ENCODE measurements at places on chromosomes 7 and 10.

DNA sequence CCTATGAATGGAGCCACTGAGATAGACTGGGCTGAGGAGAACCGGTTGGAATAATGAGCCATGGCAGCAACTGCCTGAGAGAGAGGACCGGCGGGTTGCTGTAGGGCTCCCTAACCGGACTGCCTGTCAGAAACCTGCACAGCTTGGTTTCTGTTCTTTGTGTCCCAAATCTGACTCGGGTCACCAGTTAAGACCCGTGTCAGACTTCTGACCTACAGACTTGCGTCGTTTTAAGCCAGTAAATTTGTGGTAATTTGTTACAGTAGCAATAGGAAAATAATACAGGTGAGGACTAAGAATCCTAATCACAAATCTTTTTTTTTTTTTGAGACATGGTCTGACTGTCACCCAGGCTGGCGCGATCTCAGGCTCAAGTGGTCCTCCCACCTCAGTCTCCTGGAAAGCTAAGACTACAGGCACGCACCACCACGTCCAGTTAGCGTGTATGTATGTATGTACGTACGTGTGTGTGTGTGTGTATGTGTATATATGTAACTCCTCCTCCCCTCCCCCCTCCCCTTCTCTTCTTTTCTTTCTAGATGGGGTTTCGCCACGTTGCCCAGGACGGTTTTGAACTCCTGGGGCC is 672 bp upstream of the DDX56 start:
- DNase-seq: no peak

GRCh38 chr7:140640060-140640637 is 464 bp downstream of the DENND2A start:
- no peak for DNase-seq

GRCh38 chr7:2010101-2010500 is 222.6 kb downstream of the MAD1L1 start:
- no peak for DNase-seq

GRCh38 chr10:67607472-67607871 is 88.5 kb downstream of the CTNNA3 start:
- no peak for DNase-seq

Data from stimulated activated CD4-positive, alpha-beta T cell treated with anti-CD3 and anti-CD28 coated beads, Interleukin-15, amount 100 ng/mL, for 1 hour (primary cell).